ENCODE measurements at places on chromosomes 7 and 10.
A peak's percentile ranks its signal among the peaks of the same experiment; 100 is the strongest.

GRCh38 chr10:17528306-17528862, 74.0 kb upstream of the ST8SIA6 start:
- DNase-seq = no peak

DNA sequence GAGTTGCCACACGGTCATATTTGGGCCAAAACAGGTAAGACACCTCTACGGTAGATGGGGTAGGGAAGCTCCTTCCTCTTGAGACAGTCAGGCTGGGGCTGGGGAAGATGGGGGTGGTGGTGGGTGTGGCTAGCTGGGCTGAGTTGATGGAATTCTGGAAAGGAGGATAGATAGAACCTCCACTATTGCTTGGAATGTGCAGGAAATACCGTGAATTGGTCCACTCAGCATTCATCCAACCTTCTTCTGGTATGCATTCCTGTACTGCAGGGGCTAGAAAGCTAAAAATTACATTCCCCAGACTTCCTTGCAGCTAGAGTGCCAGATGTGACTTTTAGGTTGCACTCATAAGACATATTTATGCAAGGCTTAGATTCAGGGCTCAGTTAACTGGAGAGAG, 24.8 kb downstream of the TLX1 start:
- DNase-seq = no peak

GRCh38 chr10:79053481-79054202, 15.1 kb upstream of the ZMIZ1 start:
- no peak for DNase-seq

DNA sequence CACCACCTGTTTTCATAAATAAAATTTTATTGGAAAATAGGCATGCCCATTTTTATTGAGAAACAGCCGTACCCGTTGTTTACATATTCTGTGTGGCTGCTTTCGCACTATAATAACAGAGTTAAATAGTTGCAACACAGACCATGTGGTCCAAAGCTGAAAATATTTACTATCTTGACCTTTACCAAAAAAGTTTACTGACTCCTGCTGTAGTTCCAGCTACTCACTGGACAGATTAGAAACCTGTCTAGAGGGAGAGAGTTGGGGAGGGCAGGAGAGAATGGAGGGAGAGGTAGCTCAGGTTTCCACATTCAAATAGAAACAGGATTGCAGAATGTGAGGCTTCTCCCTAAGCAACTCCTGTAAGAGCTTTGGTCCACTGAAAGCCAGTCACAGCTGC, 55.1 kb upstream of the GLCCI1 start:
- peak; percentile 31 for DNase-seq

DNA sequence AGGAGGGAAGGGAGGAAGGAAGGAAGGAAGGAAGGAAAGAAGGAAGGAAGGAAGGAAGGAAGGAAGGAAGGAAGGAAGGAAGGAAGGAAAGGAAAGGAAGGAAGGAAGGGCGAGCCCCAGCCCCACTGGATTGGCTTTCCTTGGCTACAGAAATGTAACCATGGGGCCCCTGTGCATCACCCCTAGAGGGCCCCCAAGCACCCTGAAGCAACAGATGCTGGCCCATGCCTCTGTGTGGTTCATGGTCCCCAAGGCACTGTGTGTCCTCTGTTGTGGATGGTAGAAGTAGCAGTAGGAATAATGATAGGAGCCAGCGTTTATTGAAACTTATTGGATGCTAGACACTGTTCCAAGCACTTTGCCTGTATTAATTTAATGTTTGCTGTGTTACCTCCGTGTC, 116.6 kb upstream of the MACROH2A2 start:
- DNase-seq = peak; percentile 58

DNA sequence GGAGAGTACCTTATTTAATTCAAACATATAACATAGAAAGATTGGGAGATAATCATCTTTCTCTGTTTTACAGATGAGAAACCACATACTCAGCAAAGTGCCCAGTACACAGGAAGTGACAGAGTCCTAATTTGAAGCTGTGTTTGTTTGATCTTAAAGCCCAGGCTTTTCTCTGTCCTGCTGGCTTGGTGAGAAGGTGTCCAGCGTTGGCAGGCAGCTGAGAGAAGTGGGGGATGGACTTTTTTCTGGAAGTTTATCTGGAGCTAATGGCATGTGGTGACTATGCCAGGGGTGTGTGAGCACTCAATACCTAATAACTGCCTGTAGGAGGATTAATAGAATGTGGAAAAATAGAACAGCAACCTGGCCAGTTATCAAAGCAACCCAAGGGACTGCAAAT, 60.8 kb downstream of the NPSR1 start:
- DNase-seq = no peak

DNA sequence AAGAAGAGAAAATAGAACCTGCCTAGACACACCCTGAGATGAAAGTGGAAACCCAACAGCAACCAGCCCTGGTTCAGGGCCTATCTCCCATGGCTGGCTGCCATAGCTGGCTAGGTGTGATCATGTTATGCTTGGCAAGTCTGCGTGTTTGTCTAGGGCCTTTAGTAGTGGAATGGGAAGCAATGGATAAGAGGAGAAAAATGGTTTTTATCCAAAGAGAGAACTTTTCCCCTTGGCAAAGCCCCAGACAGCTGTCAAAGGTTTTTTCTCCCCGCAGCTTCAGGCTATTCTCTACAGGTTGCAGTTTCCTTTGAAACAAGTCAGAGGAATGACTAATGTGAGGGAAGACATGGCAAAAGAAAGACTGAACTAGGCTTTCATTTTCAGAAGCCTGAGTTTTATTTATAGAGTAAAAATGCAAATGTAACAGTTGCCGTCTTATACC, 161.5 kb downstream of the SEMA3D start:
- DNase-seq = no peak

- DNase-seq = peak; percentile 45
Observed at GRCh38 chr7:39085590-39086049, 107.9 kb downstream of the POU6F2 start.

GRCh38 chr7:55411844-55412243, 46.7 kb downstream of the LANCL2 start:
- DNase-seq = no peak

DNA sequence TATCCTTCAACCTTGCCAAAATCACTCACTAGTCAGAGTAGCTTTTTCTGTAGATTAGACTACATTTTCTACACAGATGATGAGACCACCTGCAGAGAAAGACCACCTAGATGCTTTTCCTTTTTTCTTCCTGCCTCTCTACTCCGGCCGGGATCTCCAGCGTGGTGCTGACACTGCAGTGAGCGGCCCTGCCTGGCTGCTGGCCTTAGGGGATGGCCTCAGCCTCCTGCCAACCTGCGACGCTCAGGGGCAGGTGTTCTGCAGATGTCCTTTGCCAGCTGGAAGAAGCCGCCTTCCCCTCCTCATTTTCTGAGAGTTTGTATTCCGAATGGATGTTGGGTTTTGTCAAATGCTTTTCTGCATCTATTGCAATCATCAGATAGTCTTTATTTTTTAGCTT, 43.5 kb upstream of the NKX6-2 start:
- no peak for DNase-seq

- no peak for DNase-seq
Observed at GRCh38 chr7:94311515-94311914, 83.2 kb upstream of the COL1A2 start.

GRCh38 chr7:34128762-34129161, 223.4 kb downstream of the BMPER start:
- DNase-seq = no peak

DNA sequence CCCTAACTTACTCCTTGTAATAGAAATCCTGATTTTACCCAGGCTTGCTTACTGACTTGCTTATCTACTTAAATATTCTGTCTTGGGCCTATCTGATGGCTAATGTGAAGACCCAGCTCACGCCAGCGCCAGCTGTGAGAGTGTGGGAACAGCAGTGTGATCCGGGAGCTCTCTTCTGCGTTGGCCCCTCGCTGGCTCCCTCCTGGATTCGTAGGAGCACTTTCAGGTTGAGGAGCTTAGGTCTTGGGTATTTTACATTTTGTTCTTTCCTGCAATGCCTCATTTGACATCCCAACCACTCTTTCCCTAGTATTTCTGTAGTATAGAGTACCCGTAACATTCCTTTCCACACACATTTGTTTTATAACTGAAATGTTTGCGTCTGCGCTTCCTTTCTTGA, 51.7 kb downstream of the CREM start:
- no peak for DNase-seq
